Spinal cord (tissue), 10 donors: ENCODE measurements at places on chromosomes 2 and 18. TPM values are rescaled to one million over a fixed set of nuclear protein-coding genes. Genes with fewer than 3 reads are reported as not detected.

The IL1F10 gene
- not detected for total RNA-seq

GRCh38 chr18:36461551-36461987 is 164.1 kb downstream of the FHOD3 start:
- DNase-seq: no peak

DNA sequence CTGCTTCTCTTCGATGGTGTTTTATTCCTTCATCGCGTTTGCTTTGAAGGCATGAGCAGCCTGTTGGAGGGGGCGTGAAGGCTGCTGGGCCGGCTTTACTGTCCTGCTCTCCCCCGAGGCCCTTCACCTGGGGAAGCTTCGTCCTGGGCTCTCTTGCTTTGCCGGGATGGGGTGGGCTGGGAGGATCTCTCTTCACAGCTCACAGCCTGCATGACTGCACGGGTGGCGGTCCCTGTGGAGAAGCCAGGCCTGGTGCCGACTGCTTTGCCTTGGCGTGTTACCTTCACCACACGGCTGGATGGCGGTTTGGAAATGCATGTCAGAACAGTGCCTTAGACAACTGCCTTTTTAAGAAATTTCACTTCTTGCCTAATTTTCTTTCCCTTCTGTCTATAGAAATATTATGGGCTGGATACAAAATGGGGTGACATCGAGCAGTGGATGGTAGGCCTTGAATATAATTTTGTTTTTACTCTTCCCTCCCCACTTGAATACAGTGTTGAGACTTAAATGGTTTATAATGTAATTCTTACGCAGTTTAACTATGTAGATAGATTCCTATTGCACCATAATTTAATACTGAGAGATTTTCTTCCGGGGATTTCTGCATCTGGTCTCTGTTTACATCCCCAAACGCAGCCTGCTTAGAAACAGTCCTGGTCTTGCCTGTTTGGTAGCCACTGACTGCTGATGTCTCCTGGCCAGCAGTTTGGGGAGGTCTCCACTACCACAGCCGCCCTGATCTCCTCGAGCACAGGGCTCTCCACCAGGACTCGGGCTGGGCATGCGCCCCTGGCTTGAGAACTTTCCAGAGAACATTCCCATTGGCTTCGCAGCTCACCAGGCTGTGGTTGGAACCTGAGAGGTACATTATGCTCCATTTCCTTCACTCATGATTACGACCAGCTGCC is 81.0 kb upstream of the RBM44 start:
- DNase-seq: no peak

The GPAT2 gene
- total RNA-seq: 0.83 TPM

DNA sequence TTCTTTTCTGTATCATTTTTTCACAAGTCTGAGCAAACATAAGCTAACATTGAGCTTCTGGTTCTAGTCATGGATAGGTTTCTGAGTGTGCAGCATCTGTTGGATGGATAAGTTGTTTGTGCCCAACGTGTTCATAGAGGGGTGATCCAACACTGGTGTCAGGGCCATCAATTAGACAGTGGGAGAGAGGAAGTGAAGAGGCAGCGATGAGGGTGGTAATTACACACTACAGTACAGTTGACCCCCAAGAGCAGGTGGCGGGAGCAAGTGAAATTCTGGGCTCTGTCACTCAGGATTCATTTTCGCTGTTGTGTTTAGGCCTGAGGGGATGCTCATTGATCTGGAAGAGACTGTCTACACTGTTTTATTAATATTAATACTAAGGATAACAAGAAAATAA is 180.0 kb upstream of the CXCR4 start:
- DNase-seq: no peak

DNA sequence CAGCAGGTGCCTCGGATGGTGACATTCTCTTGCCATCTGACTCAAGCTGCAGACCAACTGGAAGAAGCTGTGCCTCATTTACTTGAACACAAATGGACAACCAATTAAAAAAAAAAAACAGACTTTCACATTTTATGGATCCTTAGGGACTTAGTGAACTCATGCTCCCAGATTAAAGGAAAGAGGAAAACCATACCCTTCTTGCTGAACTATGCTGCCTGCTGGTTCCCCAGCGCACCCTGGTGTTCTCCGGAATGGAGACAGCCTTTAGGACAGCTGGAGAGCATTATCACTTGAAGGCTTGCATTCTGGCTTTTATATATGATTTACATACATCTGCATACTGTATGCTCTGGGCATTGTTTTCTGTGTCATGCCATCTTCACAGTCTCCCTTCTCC is 370.7 kb downstream of the SLC4A3 start:
- no peak for DNase-seq

The ERFE gene
- 1.8 TPM for total RNA-seq

The PLA2R1 gene
- 56.4 TPM for total RNA-seq
